ENCODE measurements at places on chromosomes 2 and 18.

DNA sequence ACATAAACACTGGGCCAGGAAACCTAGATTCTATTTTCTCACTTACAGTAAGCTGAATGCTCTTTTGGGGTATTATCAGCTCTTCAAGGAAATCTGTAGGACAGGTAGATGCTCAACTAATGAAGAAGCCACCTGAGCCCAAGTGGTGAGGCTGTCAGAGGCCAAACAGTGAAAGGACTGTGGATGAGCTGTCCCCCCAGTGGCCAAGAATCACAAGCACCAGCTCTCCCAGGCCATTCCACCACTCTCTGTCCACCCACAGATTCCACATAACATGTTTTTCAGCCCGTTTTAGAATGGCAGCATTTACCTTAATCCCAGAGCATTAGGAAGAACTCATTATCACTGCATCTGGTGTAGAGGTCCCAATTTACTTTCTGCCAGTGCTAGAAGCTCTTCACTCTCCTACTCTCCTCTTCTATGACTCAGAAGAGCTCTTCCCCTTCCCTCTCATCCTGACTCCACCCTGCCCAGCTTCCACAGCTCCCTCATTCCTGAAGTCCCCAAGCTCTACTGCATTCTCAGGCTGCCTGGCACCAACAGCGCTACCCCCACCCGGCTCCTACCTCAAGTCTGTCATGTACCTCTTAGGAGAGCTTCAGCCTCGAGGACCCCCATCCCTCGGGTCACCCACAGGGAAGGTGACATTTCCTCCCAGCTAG, 43.8 kb upstream of the GORASP2 start:
- no peak for DNase-seq

DNA sequence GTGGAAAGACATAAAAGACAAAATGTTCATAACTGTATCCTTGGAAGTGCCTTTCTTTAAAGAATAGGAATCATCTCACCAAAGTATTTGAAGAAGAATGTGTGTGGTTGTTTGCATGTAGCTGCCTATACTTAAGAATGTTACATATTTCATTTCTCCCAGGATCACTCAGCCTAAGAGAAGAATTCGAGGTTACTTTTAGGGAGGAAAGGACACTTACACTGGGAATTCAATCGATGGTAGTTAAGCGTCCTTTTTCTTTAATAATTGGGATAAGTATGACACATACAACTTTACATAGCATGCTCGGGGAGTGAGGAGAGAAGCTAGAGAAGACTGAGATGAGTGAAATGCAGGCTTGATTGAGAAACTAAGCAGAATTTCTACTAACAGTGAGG, 22.0 kb upstream of the CYP1B1 start:
- no peak for DNase-seq

DNA sequence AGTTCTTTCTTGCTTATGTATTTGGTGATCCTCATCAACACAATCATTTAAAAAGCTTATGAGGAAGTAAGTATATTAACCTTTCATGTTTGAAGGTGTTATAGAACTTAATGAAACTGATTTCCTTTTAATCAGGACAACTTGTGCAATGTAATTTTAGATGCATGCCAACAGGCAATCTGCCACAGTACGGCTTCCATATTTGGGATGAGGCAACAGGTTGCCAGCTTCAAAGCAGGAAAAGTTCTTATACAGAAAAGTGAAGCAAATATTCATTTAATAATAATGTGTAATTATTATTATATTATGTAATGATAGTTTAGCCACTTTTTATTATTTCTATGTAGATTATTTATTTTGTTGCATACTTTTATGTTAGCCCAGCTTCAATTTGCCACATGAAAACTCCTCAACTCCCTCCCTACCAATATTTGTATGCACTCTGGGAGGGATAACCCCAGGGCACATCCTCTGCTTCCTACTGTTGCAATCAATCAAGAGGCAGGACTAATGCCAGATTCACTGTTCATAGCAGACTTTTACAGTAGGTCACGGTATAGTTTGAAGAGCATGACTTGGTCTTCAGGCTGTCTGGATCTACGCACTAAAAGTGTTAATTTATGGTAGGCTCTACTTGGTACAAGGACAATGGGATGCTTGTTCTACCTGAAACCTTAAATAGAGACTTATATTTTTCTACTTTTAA, 277.2 kb downstream of the AGPS start:
- DNase-seq: no peak

- no peak for DNase-seq
Observed at GRCh38 chr2:86036669-86037138, 69.0 kb downstream of the POLR1A start.

- DNase-seq: no peak
Observed at GRCh38 chr2:128559533-128560515, 241.2 kb upstream of the HS6ST1 start.

- no peak for DNase-seq
Observed at GRCh38 chr2:161677634-161678033, 53.4 kb downstream of the SLC4A10 start.

Data from SW 1271 (cell line).